ENCODE measurements at places on chromosomes 12 and 14.

DNA sequence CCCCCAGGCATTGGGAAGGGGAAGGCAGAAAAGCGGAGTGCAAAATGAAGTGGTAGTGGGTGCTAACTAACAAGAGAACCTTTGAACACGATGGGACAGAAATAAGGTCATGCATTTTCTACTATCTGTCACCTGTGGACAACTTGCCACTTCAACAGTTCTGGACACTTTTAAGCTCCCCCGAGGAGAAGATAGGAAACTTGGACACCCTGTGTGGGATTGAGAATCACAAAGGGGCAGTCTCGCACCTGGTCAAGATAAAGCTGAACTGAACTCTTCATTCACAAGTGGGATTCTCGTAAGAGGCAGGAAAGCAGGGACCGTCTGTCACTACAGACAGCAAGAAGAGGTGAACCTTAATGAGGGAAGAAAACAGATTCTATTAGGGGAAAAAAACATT is 51.6 kb downstream of the EIF2S3B start:
- DNase-seq = no peak

DNA sequence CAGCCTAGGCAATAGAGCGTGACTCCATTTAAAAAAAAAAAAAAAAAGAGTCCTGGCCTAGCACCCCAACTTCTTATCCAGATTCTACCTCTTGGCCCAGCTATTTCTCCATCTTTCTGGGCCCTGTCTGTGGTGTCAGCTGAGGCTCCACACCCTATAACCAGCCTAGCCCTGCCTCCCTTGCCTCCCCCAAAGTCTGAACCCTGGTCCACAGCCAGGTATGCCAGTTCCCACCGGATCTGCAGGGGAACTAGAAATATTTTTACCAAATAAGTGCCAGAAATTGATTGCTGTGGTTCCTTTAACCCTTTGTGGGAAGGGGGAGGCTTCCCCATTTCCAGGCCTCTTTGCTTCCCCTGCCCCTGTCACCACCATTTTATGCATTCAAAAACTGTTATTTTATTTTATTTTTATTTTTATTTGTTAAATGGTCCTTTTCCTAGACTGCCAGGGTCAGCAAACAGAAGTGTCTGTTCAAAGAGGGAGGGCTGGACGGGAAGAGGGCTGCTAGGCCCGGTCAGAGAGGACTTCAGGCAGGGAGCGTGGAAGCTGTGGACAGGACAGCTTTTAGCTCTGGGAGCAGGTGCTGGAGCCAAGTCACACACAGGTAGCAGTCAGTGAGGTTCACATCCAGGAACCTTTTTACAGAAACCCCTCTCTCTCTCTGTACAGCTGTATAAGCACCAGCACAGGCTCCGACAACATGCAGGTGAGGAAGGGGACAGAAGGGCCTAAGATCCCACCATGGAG is 23.2 kb downstream of the TTC9 start:
- DNase-seq = no peak

GRCh38 chr12:79717006-79717405 is 26.2 kb upstream of the PAWR start:
- DNase-seq = no peak

- DNase-seq = no peak
These were observed 202.5 kb downstream of the KLHL28 start for GRCh38 chr14:44759277-44759676.

GRCh38 chr12:26576266-26576665 is 256.7 kb downstream of the ITPR2 start:
- DNase-seq = no peak

GRCh38 chr12:58502226-58502625 is 418.1 kb downstream of the LRIG3 start:
- DNase-seq = no peak

DNA sequence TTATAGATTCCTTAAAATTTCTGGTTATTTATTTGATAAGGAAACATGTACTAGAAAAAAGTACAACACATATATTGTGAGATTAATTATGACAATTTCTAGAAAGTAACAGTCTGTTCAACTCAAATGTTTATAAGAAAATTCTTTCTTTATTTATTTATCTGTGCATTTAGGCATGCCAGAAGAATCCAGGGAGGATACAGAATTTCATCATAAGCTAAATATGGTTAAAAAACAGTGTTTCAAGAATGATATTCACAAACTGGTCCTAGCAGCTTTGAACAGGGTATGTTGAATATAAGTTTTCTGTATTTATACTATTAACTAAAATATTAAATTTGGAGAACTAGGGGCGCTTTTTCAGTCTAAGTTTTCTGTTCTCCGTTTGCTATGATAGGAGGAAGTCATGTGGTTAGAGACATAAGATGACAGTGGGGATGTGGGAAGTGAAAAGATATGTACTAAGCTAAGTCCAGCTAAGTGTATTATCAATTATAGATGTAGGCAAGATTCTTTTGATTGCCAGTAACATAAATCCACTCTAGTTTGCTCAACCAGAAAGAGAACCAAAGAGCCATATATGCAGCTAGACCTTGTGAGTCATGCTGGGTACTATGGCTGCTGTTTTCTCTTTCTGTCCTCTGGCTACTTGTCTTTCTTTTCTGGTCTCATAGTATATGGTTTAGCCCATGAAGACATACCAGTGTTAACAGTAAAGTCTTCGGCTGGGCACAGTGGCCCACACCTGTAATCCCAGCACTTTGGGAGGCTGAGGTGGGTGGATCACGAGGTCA is 39.0 kb downstream of the LRRK2 start:
- no peak for DNase-seq

DNA sequence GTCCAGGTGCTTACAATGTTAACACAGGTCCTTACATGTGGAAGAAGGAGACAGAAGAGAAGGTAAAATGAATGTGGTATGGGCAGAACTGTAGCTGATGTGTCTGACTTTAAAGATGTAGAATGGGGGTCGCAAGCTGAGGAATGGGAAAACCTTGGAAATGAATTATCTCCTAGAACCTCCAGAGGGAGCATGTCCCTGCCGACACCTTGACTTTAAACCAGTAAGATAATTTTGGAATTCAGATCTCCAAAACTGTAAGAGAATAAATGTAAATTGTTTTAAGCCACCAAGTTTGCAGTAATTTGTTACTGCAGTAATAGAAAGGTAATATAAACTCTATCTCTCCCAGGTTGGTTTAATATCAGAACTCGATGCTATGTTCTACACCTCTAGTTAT is 80.1 kb upstream of the ALG10 start:
- no peak for DNase-seq

- DNase-seq = no peak
These were observed 31.7 kb upstream of the SLC38A2 start for GRCh38 chr12:46404225-46404631.

GRCh38 chr12:108630481-108631207 is 3.0 kb downstream of the SELPLG start:
- DNase-seq = peak; percentile 12

- peak; percentile 41 for DNase-seq
These were observed 31.5 kb downstream of the TMEM63C start for GRCh38 chr14:77212943-77213678.

DNA sequence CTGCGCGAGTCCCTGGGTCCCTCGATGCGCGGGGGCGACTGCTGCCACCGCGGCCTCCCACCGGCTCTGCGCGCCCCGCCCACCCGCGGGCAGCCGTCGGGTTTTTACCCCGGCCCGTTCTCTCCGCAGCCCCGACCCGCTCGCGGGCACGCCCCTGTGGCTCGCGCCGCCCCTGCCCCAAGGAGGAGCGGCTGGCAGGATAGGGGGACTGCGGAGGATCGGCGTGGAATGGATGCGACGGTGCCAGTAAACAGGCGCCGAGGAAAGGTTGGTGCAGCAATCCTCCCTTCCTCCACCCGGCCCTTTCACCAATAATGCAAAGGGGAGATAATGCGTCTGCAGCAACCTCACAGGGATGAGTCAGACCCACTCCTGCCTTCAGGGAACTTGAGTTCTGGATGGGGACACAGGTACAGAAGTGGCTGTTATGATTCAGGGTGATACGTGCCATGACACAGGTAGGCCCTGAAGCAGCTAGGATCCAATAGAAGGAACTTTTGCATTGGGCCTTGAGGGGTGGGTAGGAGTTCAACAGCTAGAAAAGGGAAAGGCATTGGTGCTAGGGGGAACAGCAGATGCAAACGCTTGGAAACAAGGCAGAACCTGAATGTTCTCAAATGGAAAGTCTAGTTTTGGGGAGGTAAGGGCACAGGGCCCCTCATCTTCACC is 554 bp upstream of the DEGS2 start:
- no peak for DNase-seq

GRCh38 chr12:38892087-38892786 is 13.2 kb downstream of the CPNE8 start:
- DNase-seq = no peak

DNA sequence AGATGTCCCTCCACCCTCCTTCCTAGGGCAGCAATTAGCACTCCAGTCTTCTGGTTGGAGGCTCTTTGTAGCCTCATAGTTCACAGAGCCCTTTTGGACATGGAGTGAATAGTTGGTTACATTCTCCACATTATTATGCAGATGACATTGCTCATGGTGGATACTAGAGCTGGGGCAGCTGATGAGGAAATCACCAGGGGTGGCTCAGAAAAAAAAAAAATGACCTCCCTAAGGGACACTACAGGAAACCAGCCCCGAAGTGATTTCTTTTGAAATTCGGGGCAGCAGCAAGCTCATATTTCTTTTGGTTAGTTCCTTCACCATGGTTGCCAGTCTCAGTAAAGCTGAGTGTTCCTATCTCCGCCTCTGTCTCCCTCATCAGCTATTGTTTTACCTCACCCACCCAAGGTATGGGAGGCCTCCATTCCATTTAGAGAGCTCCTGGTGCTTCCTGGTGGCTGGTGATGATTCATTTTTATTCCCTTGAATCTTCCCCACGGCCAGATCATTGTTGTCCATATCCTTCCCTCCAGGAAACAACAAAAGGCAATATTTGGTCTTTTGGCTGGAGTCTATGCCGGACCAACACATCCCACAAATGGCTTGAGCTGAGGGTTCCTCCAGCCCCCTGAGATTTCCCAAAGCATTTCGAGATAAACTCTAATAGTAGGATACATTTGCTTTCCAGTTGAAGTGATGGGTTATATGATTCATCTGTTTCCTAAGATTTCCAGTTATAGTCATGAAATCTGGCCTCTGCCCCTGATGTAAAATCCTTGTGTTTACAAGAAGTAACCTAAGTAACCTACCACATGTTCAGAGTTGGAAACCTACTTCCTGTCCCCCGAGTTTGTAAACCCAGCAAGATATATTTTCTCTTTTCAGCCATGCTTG is 56.2 kb upstream of the NID2 start:
- DNase-seq = no peak

DNA sequence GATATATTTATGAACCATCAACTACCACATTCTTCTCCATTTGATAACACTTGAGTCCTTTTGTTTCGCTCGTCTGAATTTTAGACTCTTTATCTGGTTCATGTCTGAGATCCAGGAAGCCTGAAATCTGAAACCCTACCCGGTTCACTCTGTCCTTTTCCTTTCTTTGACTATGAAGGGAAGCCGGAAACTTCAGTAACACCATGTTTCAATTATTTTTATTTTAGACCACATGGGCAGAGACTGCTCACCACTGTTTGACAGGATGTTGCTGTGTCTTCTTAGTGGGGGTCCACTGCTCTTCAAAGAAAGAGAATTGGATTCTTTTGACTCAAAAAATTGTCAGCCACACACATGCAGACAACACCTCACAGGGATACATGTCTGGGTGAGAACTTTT is 331.9 kb upstream of the FLRT2 start:
- no peak for DNase-seq

DNA sequence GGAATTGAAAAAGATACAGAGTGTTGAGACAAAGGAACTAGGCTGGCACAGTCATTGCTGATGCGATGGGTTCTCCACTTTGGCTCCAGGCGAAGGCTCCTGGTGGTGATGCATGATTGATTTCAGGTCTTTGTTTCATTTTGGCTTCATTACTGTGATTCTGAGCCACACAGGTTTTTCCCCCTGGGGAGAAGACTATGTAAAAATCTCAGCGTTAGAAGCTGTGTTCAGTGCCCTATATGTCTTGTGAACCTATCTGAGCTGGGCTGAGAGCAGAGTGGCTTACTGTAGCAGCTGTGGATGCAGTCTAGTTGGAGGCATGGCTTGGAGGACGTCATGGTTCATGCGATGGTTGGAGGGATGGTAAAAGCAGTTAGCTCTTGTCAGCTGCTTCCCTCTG is 54.0 kb downstream of the GPATCH2L start:
- DNase-seq = no peak

GRCh38 chr12:120468325-120468820 is 1.2 kb downstream of the SRSF9 start:
- DNase-seq = peak; percentile 41

GRCh38 chr14:102138535-102138934 is 1.2 kb upstream of the WDR20 start:
- no peak for DNase-seq

- no peak for DNase-seq
These were observed 129.6 kb downstream of the NDUFA12 start for GRCh38 chr12:94873734-94874517.

DNA sequence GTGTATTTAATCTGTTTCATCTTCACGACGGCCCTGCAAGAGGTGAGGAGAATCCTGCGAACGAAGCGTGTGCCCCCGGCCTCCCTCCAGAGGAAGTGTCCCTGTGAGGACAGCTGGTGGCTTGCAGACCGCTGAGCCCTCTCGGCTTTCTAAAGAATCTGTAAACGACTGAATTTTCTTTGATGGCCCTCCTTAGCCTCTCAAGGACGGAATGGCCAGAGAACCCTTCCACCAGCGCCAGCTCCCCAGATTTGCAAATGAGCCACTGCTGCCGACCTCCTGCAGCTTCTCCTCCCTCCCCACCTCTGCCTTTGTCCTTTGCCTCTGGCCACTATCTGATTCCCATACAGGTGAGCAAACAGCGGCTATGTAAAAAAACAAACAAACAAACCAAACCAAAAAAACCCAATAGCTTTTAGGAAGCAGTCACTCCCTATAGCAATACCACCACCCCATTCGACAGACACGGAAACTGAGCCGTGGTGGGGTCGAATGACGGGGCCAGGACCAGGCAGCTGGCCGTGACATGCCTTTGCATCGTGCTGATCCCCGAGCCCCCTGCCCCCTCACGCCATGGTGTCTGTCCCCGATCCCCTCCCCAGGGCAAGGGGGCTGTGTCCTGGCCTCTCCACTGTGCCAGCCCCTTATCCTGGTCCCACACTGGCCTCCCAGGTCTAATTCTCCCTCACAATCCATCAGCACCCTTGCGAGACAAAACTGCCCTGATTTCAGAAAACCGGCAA is 23.6 kb downstream of the RFLNA start:
- no peak for DNase-seq

DNA sequence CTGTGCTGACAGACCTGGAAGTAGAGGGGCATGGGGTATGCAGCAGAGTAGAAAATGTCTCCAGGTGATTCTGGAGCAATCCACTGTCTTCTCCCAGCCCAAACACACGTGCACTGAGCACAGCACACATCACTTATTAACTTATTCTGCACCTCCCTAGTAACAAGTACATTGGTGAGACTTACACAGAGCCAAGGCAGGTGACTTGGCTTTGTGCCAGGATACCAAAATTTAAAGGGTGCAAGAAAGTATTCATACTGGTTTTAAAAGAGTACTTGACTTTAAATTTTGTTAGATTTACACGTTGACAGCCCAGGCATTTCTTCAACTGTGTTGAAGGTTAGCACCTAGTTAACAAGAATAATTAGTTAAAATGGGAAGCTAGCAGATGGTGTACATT is 11.1 kb upstream of the CARMIL3 start:
- DNase-seq = no peak
